Esophagus squamous epithelium (tissue), 5 donors: ENCODE measurements at places on chromosomes 2 and 18.
A peak's percentile ranks its signal among the peaks of the same experiment; 100 is the strongest.

GRCh38 chr2:156541229-156541628, 105.0 kb downstream of the GPD2 start:
- DNase-seq, result no peak

GRCh38 chr2:55120634-55121359, 70.5 kb upstream of the RTN4 start:
- DNase-seq, result no peak

DNA sequence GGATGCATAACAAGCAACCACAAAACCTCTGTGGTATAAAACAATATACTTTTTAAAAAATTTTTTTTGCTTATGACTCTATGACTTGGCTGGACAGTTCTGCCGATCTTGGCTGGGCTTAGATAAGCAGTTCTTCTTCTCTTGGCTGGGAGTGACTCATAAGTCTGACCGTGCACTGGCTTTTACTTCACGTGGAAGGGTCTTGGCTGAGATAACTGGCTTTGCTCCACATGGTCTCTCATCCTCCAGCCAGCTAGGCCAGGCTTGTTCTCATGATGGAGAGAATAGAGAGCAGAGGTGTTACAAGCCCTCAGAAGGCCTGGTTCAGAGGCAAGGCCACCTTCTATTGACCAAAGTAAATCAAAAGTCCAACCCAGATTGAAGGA, 178.9 kb upstream of the SERPINE2 start:
- no peak for DNase-seq

DNA sequence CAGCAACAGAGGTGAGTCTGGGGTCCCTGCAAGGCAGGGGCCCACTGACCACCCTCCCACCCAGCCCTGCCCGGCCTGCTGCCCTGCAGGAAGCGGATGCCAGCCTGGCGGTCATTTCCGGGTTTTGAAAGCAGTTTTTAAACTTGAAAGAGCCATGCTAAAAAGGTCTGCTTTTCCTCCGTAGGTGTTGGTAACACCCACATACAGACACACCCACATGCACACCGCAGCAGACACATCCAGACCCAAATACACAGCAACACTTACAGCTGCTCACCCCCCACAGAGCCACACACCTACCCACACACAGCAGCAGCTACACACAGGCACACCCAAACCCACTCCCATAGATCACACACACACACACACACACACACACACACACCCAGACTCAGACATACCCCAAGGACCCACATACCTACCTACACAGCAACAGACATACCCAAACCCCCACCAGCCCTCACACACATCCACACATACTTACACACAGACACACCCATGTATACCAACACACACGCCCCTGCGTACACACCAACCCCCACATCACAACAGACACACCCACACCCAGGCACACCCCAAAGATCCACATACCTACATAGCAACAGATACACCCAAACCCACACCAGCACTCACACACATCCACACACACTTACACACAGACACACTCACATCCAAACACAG, 7.6 kb downstream of the ZFP36L2 start:
- DNase-seq, result peak; percentile 65

DNA sequence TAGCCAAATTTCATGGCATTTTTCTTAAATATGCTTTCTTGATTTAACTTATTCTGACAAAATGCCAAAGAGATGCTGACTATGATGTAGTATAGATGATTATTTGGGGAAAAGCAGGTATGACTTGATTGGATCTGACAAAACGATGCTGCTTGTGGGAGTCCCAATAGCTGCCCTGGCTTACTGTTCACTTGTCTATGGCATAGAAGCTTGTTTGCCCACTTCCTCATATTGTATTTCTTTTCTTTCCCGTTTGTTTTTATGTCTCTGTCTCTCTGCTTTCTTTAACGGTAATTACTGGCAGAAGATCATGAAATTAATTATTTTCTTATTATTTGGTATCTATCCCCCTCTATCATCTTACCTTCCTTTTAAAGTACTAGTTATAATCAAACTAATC, 43.0 kb downstream of the EPC2 start:
- DNase-seq, result no peak

- DNase-seq, result no peak
These were observed 488.6 kb downstream of the BCL11A start for GRCh38 chr2:60064687-60065389.

GRCh38 chr2:224999754-225000153, 42.5 kb downstream of the DOCK10 start:
- DNase-seq, result no peak

- DNase-seq, result peak; percentile 57
These were observed at the start of gene MTHFD2 for GRCh38 chr2:74198461-74199274. MTHFD2 (plus strand) TSS chr2:74198615; CDS start chr2:74198642, 27 bp downstream.
